ENCODE measurements at places on chromosomes 7 and 10.

- no peak for DNase-seq
Measured at GRCh38 chr10:91284486-91285090, 64.1 kb downstream of the PCGF5 start.

GRCh38 chr7:158428837-158429753, 158.5 kb downstream of the PTPRN2 start:
- no peak for DNase-seq

DNA sequence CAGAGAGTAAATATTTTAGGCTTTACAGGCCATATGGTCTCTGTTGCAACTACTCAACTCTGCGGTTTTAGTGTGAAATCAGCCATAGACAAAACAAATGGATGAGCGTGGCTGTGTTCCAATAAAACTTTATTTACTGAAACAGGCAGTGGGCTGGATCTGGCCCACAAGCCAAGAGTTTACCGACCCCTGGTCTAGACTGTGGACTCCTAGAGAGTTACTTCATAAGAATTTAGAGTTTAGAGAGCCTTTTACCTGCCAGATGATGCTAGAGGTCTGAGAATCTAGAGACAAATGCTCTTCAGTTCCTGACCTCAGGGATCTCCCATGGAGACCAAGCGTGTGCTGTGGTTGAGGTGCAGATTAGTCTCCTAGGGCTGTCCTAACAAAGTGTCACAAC, 174.8 kb downstream of the PTEN start:
- DNase-seq, result no peak

DNA sequence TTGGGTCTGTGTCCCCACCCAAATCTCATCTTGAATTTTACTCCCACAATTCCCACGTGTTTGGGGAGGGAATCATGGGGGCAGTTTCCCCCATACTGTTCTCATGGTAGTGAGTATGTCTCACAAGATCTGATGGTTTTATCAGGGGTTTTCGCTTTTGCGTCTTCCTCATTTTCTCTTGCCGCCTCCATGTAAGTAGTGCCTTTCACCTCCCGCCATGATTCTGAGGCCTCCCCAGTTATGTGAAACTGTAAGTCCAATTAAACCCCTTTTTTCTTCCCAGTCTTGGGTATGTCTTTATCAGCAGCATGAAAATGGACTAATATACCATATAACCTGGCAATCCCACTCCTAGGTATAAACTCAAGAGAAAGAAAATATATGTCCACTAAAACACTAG, 25.9 kb upstream of the SP4 start:
- no peak for DNase-seq

DNA sequence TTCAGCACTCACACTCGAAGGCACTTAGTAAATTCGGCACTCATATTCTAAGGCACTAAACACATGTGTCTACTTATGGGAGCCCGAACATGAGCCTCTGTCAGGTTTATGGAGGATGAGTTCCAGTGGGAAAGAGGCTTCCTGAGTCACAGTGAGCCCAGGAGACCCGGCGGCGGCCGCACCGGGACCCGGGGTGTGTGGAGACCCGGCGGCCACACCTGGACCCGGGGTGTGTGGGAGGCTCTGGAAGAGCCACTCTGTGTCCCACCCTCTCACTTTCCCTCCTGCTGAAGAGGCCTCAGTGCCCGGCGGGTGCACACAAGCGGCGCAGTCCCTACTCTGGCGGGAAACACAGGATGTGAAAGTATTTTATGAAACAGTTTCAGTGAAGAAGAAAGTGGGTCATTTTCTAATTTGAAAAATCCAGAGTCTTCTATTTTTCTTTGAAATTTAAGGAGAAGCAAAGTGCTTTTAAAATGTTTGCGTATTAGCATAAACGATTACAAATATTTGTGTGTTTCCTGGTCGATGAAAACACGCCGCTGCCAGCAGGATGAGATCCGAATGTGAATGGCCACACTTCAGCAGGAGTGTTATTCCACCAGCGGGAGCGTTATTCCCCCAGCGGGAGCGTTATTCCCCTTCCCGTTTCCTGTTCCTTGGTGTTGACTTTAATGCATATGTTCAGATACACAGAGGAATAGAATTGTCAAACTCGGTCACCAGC, 625.1 kb downstream of the DNAJB6 start:
- DNase-seq, result no peak

DNA sequence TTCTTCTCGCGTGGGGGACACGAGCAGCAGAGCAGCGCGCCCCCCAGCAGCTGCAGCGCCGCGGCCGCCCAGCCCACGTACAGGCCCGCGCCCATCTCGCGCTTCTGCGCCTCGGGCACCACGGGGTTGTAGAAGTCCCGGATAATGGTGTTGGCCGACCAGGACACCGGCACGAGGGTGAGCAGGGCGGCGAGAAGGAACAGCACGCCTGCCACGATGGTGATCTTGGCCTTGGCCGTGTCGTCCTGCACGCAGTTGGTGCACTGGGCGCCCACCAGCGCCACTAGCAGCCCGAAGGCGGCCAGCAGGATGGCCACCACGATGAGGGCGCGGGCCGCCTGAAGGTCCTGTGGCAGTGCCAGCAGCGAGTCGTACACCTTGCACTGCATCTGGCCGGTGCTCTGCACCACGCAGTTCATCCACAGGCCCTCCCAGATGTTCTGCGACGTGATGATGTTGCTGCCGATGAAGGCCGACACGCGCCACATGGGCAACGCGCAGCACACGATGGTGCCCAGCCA, 529 bp downstream of the CLDN3 start:
- DNase-seq, result no peak

DNA sequence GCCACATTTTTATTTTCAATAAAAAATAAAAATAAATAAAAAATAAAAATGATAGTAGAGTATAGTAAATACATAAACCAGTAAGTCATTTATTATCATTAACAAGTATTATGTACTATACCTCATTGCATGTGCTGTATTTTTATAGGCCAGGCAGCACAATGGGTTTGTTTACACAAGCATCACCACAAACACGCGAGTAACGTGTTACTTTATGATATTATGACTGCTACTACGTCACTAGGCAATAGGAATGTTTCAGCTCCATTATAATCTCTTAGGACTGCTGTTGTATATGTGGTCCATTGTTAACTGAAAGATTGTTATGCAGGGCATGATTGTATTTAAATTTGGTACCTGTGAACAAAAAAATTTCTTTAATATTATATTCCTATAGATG, 20.8 kb upstream of the SDHAF3 start:
- DNase-seq, result no peak

- DNase-seq, result no peak
Measured at GRCh38 chr7:101595766-101596537, 33.1 kb downstream of the MYL10 start.

DNA sequence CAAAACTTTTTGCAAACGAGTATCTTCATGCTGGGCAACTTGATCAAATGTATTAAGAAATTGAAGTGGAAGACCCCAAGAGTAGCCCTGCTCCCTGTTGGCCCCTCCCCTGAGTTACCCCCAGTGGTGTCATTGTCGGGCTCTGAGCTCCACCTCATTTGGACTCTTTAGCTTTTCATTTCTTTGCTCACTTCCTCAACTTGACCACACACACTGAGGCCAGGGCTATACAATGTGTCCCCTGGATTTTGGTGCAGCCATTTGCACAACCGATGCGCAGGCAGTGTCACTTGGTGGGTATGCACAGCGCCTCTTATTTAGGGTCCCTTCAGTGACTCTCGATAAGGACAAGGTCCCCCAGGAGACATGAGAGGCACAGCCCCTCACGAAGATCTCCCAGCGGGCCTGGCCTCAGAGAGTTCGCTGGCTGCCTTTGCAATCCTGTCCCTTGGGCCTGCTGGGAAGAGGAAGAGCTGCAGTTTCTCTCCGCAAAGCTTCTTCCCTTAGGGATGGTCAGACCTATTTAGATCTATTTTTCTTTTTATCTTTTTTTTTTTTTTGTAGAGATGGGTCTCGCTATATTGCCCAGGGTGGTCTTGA, 2.5 kb upstream of the MUC3A start:
- DNase-seq, result no peak

GRCh38 chr10:102775935-102776669, 32.4 kb downstream of the WBP1L start:
- no peak for DNase-seq

DNA sequence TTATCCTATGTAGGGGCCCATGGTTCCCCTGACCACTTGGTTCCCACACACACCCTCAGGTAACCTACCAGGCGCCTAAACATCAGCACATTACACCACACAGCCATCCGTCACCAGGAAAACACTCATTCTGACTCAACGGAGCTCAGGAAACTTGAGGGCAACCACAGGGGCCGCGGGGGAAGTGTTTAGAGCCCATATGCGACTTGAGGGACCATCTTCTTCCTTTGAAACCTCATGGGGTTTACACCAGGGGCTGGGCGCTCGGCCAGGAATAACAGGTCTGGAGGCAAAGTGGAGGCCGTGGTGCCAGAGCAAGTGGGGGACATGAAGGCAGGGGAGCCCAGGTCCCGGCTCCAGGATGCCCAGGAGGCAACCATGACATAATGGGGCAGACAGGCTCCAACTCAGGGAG, 1.5 kb downstream of the STX1A start:
- DNase-seq, result peak; percentile 93

- DNase-seq, result no peak
Measured at GRCh38 chr7:155839461-155839860, 27.2 kb upstream of the SHH start.

DNA sequence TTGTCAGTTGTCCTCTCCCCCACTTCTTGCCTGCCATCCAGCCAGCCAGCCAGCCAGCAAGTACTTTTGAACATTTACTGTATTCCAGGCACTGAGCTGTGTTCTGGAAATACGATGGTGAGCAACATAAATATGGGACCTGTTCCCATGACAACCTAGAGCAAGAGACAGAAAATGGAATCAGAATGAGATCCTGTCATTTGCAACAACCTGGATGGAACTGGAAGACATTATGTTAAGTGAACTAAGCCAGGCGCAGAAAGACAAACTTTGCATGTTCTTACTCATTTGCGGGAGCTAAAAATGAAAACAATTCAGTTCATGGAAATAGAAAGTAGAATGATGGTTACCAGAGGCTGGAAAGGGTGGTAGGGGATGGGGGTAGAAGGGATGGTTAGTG, 140.7 kb downstream of the ICA1 start:
- no peak for DNase-seq

DNA sequence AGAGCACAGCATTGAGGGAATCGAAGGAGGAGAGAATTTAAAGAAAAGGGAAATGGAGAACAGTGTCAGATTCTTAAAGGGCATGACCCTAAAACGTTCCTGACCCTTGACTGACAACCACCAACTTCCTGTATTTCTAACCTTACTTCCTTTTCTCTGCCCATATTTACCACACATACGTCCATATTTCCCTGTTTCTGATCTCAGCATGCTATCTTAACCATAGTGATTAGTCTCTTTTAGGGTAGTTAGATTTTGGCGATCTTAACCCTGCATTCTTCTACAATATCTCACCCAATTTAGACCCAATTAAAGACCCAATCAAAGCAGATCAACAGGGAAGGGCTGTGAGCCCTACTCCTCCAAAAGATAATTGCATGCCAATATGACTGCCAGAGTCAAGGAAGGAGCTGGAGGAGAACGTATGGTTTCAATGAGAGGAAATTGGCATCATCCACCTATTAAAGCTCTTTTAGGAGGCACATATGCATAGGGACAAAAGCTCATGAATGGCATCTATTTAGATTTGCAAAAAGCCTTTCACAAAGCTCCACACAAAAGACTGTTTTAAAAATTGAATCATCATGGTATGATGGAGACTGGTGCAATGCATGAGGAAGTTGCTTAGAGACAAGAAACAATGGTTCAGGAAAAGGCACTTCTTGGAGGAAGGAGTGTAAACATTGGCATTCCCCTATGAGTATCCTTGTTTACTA, 49.0 kb upstream of the ARHGAP12 start:
- DNase-seq, result no peak

DNA sequence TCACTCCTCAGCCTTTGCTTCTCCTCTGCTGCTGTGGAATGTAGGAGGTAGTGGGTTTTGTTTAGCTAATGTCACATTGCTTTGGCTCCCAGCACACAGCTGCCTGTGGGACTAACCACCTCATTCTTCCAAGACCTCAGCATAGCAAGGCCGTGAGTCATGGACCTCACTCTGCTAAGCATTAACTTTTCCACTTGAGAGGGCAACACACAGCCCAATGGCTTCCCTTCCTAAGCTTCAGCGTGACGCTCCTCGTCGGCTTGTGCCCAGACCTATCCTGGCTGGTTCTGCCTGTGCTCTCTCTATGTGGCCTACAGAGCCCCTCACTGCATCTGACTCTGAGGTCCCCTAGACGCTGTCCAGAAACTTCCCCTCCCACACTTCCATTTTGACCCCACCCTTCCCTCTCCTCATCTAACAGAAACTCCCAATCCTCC, 23.3 kb downstream of the MYOF start:
- DNase-seq, result peak; percentile 91

GRCh38 chr7:2030475-2031450, 202.0 kb downstream of the MAD1L1 start:
- DNase-seq, result no peak

DNA sequence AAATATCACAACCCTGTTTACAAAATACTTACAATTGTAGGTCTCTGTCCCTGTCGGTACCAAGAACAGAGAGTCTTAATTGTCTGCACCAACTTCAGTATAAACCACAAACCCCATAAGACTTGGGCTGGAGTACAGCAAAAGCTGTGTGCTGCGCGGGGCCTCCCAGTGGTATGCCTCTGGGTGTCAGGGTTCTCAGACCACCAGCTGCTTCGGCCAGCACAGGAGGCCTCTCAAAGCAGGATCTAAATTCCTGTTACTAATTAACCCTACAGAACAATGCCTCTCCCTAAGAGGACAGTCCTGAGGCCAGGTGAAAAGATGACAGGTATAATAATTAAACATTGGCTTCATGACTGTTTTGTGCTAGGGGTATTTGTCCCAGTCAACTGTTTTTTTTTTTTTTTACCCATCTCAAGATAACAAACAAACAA, 957 bp upstream of the SVIL start:
- DNase-seq, result no peak

Data from NCI-H460 (cell line).